ENCODE measurements at places on chromosomes 7 and 10.

- DNase-seq = no peak
These were observed 19.2 kb downstream of the CRPPA start for GRCh38 chr7:16402091-16402490.

DNA sequence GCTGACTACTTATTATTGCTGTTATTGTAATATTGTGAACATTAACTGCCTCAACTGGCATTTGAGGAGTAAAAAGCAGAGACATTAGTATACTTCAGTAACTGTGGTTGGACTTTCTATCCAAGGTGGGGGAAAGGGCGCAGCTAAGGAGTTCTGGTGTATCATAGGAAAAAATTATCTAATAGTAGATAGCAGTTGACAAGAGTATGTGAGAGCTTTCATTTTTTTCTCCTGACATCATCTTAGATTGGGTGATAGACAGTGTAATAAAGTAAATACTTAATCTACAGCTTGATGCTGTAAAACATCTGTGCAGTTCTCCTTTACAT is 68.9 kb downstream of the PHTF2 start:
- DNase-seq = no peak

DNA sequence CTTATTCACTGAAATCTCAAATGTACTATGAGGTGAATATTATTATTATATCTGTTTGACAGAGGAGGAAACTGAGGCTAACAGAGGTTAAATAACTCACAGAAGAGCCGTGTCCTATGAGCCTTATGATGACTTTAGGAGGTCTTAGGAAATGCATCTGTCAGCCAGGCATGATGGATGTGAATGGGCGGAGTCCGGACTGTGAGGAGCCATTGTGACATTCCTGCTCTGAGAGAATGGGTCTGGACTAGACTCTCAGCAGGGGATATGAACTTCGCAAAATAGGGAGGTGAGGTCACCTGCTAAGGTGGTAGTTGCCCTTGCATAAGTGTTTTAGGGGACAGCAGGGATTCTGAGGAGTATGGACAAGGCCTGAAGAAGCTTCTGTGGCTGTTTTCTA is 153.6 kb downstream of the TMEM178B start:
- no peak for DNase-seq

- DNase-seq = no peak
These were observed 251.5 kb upstream of the PLPP4 start for GRCh38 chr10:120205368-120206018.

GRCh38 chr10:106931853-106932249 is 232.7 kb downstream of the SORCS1 start:
- DNase-seq = no peak

GRCh38 chr10:63382066-63382465 is 83.7 kb downstream of the JMJD1C start:
- no peak for DNase-seq

- DNase-seq = no peak
These were observed 2.4 kb downstream of the ZNRF2 start for GRCh38 chr7:30286749-30287148.

GRCh38 chr7:156459582-156459981 is 181.0 kb upstream of the RNF32 start:
- no peak for DNase-seq

GRCh38 chr10:70748801-70749573 is 36.2 kb downstream of the TBATA start:
- DNase-seq = no peak

- no peak for DNase-seq
These were observed 69.0 kb upstream of the FAM180A start for GRCh38 chr7:135817583-135817982.

- no peak for DNase-seq
These were observed 1076.5 kb downstream of the DNAJB9 start for GRCh38 chr7:109646124-109646523.

DNA sequence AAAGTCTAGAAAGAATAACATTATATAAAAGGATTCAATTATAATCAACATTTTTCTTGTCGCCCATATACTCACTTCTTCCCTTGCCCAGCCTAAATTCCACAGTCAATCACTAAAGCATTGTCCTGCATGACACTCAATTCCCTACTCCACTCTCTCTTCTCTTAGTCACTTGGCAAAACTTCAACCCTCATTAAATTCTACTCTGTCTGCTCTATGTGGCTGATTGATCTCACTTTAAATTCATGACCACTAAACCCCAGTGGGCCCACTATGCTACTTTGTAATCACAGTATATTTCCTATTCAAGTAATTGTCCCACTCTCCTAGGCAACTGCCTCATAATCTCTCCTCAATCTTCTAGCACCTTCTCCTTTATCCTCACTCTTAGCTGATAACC is 54.1 kb downstream of the MTERF1 start:
- DNase-seq = no peak
